Mesendoderm (in vitro differentiated cells): ENCODE measurements at places on chromosomes 16 and 17.
A peak's percentile ranks its signal among the peaks of the same experiment; 100 is the strongest.

DNA sequence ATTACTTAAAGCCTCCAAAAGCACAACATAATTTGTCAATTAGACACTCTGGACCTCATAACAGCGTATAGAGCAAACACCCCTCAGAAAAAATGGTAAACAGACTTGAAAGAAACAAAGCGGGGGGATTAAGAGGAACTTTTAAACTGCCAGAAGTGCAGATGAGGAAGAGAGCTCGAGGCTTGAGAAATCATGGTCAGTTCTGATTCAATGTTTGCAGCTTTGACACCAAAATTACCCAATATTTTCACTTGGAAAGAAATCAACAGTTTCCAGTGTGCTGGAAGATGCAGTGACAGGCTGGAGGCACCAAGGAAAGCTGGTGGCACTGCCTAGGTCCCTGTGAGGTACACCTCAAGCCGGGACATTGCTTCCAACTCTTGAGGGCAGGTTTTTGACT lies 180.9 kb upstream of the TOX3 start:
- DNase-seq = no peak

DNA sequence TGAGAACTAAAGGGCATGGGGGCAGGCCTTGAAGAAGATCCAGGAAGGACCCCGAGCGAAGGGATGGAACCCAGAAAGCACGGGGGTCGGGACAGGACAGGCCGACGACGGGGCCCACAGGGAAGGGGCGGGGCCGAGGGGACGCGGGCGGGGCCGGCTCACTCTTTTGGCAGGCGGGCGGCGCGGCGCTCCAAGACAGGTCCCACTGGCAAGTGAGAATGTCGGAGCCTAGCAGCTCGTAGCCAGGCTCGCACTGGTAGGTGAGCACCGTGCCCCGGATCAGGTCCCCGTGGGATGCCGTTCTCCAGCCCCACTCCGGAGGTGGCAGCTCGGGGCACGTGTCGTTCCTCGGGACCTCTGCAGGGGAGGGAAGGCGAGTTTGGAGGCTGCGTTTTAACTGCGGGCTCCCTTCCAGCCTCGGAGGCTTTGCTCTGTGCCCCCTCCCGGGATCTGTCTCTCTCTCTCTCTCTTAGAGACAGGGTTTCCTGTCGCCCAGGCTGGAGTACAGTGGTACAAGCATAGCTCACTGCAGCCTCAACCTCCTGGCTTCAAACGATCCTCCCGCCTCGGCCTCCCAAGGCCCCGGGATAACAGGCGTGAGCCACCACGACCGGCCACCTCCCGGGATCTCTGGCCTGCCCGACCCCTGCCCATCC lies 13.7 kb upstream of the CDIPT start:
- DNase-seq = peak; percentile 39

DNA sequence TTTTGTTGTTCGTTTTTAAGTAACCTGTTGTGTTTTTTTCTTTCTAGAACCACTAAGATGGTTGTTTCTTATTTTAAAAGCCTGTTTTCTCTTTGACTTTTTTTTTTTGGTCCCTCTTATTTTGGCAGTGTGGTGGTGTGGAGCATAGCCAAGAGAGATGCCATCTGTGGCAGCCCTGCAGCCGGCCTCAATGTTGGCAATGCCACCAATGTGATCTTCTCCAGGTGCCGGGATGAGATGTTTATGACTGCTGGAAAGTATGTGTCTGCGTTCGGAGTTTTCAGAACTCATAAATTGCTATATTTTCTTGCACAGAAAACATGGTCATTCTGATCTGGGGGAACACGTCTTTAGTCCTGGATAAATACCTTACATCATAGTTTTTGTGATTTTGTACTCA lies 17.6 kb downstream of the CFAP52 start:
- no peak for DNase-seq

- DNase-seq = no peak
Measured at GRCh38 chr16:5032748-5033167, 977 bp downstream of the NAGPA start.

- no peak for DNase-seq
Measured at GRCh38 chr16:84650062-84650991, 2.0 kb downstream of the KLHL36 start.

GRCh38 chr17:35584061-35584460 lies 3.1 kb upstream of the AP2B1 start:
- DNase-seq = no peak
